SJCRH30 (cell line): ENCODE measurements at places on chromosomes 4 and X. TPM values are rescaled to one million over a fixed set of nuclear protein-coding genes. Genes with fewer than 3 reads are reported as not detected.

The ACSL1 gene
- total RNA-seq: 11.6 and 12.9 TPM in 2 replicates

- H3K4me3 ChIP-seq: no peak overlapping the region
- DNase-seq: no peak
- H3K4me1 ChIP-seq: no peaks in the 10 kb centered on the region
- H3K27ac ChIP-seq: no peak overlapping the region
- H3K27me3 ChIP-seq: no peaks in the 10 kb centered on the region
- H3K36me3 ChIP-seq: no peaks in the 10 kb centered on the region
Observed at GRCh38 chr4:140095694-140096482, 58.1 kb downstream of the MAML3 start.

The HSFX2 gene
- total RNA-seq: not detected in 2 replicates

DNA sequence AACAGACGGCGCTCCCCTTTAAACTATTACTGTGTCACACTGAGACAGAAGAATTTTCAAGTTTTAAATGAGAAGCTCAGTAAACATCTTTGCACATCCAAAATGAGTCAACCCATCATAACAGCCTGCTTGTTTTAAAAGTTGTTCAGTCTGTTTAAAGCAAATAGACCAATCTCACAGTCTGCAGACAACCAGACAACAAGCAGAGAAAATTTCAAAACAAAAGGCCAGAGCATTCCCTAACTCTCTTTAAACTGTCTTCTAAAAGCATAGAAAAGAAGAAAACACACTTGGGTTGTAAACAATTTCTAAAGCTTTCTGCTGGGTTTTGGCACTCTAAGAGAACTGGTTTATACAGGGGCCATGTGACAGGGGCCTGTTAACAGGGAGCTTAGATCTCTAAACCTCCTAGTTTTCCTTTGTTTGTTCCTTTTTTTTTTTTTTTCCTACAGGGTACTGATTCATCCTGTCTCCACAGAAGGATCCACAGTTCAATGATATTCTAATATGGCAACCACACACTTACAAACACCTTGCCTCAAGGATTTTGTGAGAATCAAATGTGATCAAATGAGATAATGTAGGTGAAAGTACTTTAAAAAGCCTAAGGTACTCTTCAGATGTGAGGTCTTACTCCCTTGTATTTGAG lies 100.8 kb upstream of the MAML3 start:
- no peak for DNase-seq
- H3K27ac ChIP-seq: no peak overlapping the region
- no peaks in the 10 kb centered on the region for H3K27me3 ChIP-seq
- no peak overlapping the region for H3K4me3 ChIP-seq
- H3K36me3 ChIP-seq: no peaks in the 10 kb centered on the region

GRCh38 chrX:4091046-4091760 lies 377.8 kb upstream of the PRKX start:
- H3K27me3 ChIP-seq: no peaks in the 10 kb centered on the region
- H3K27ac ChIP-seq: no peak overlapping the region
- H3K4me1 ChIP-seq: no peaks in the 10 kb centered on the region
- no peak overlapping the region for H3K4me3 ChIP-seq

DNA sequence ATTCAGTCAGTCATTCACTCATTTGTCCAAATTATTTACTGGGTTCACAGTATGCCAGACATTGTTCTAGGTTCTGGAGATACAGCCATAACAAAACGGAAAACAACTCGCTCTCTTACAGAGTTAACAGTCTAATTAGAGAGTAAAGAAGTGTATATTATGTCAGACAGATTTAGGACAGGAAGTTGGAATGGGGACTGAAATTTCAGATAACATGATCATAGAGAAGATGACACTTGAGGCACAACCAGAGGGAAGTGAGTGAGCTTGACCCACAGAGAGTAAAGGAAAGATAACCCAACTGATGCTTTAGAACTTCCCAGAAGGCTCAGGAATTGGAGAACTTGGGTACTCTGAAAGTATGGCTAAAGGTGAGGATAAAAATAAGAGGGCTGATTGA lies 139.4 kb downstream of the ZAR1 start:
- H3K27ac ChIP-seq: no peak overlapping the region
- 0 out of 2 replicates have a peak, but pooled peaks cover 3% of the 10 kb centered on the region for H3K36me3 ChIP-seq
- H3K27me3 ChIP-seq: no peaks in the 10 kb centered on the region
- H3K4me3 ChIP-seq: no peak overlapping the region
- no peak for DNase-seq
- H3K4me1 ChIP-seq: peaks cover 5% of the 10 kb centered on the region

The HS6ST2 gene
- 61.0 and 65.6 TPM in 2 replicates for total RNA-seq

The RHOH gene
- not detected in 2 replicates for total RNA-seq

DNA sequence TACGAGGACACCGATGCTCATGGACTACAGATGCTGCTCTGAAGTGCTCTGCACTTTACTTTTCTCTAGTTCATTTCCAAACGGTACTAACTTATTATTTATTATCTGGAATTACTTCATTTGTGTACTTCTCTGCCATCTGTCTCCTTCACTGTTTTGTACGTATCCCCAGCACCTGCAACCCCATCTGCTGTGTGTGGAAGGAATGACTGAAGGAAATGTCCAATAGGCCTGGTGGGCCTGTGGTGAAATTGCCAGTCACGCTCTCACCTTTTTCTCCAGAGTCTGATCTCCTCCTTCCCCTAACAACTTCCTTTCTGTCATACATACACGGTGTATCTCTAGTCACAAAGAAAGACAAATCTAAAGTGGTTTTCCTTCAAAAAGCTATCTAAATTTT lies 12.9 kb downstream of the TMEM154 start:
- no peak for DNase-seq
- no peaks in the 10 kb centered on the region for H3K27me3 ChIP-seq
- H3K27ac ChIP-seq: no peak overlapping the region
- H3K4me3 ChIP-seq: no peak overlapping the region
- H3K4me1 ChIP-seq: no peaks in the 10 kb centered on the region

The GRIA3 gene
- not detected in 2 replicates for total RNA-seq
